ENCODE measurements at places on chromosomes 1 and 21. TPM values are rescaled to one million over a fixed set of nuclear protein-coding genes. Genes with fewer than 3 reads are reported as not detected.

Gene SPATA46
- not detected for total RNA-seq

Gene GJB5
- 42.8 TPM for total RNA-seq

Gene NKAIN1
- total RNA-seq: 0.79 TPM

Gene FMO1
- total RNA-seq: not detected

Gene KCNJ9
- total RNA-seq: not detected

Gene S100A7
- total RNA-seq: not detected

Gene ACTL8
- not detected for total RNA-seq

Gene TAS1R1
- not detected for total RNA-seq

Gene TFF3
- total RNA-seq: not detected

Gene SNIP1
- 11.4 TPM for total RNA-seq

Gene VSIG8
- total RNA-seq: 0.39 TPM

Gene NUP210L
- not detected for total RNA-seq

Gene NBPF4
- total RNA-seq: not detected

Gene VCAM1
- not detected for total RNA-seq

Gene KPRP
- total RNA-seq: not detected

Gene POFUT2
- 30.7 TPM for total RNA-seq

Gene CHI3L1
- total RNA-seq: 0.54 TPM

Gene CTPS1
- total RNA-seq: 34.9 TPM

Gene ZNF281
- total RNA-seq: 17.1 TPM

Gene TNNI3K
- total RNA-seq: not detected

Gene F13B
- total RNA-seq: not detected

Gene ATP1A4
- 2.4 TPM for total RNA-seq

Gene ANGPTL3
- total RNA-seq: not detected

Gene MCOLN2
- not detected for total RNA-seq

Gene NOTCH2
- 103 TPM for total RNA-seq

Gene TMEM82
- not detected for total RNA-seq

Gene S100A16
- total RNA-seq: 266 TPM

Gene ANKRD34A
- total RNA-seq: 0.22 TPM

Gene GJB4
- total RNA-seq: 1.7 TPM

Gene NUDT4B
- 9.4 TPM for total RNA-seq

Gene LEMD1
- 14.5 TPM for total RNA-seq

Gene CD2
- not detected for total RNA-seq

Gene LMO4
- total RNA-seq: 49.1 TPM

Gene RUNX3
- total RNA-seq: not detected

Gene CPTP
- 28.3 TPM for total RNA-seq

Gene PDPN
- 115 TPM for total RNA-seq

Gene KIAA0319L
- total RNA-seq: 101 TPM

Gene DNASE2B
- not detected for total RNA-seq

Gene WNT3A
- not detected for total RNA-seq

Gene FCGR2B
- not detected for total RNA-seq

Gene PRKAB2
- total RNA-seq: 25.1 TPM

Gene ELAVL4
- not detected for total RNA-seq

Gene BRDT
- not detected for total RNA-seq

Gene AMPD1
- total RNA-seq: not detected

Gene CD101
- total RNA-seq: 1.3 TPM

Gene AADACL3
- total RNA-seq: not detected

Gene GIPC2
- 2.0 TPM for total RNA-seq

Gene MECR
- 25.9 TPM for total RNA-seq

Gene LCE1A
- not detected for total RNA-seq

Gene MASP2
- total RNA-seq: not detected

Gene SMIM34
- total RNA-seq: not detected

Gene SLAMF7
- total RNA-seq: not detected

Gene CRYAA
- total RNA-seq: not detected

Gene RHD
- total RNA-seq: not detected

Gene CLDN8
- total RNA-seq: not detected

Gene KIF1B
- total RNA-seq: 31.8 TPM

Gene KIF2C
- total RNA-seq: 11.2 TPM

Data from placental epithelial cell (primary cell).